Fibroblast of upper back skin (primary cell): ENCODE measurements at places on chromosomes 3 and 15.

- DNase-seq: no peak
Measured at GRCh38 chr3:45660567-45660901, 28.7 kb upstream of the SACM1L start.

DNA sequence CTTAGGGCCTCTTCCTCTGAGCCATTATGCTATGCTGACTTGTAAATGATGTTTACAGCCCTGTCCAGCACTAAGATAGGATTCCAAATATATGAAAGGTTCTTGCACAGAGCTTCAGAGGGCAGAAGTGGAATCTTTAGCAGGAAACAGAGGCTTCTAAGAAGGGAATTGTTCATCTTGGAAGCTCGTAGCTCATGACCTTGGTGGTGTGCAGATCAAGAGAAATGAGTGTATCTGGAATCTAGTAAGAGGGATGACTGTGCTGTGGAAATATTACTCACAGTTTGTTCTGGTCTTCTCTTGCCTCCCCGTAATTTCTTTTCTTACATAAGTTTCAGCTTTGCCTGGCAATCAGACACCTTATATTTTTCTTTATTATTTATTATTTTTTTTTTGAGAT is 175.8 kb downstream of the SPATA16 start:
- DNase-seq: peak; percentile 51

DNA sequence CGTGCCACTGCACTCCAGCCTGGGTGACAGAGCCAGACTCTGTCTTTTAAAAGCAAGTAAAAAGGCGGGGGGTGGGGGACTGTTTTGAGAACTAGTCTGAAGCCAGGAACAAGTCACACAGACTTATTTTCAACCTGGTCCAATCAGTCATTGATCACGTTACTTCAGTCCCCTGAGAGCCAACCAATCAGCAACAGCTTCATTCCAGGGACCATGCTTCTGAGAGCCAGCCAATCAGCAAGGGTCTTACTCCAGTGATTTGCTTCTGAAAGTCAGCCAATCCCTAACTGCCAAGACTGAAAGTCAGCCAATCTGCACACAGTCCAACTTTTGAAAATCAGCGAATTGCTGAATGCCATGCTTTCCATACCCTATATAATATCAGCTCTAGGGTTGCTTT is 48.6 kb upstream of the C15orf39 start:
- DNase-seq: peak; percentile 32

GRCh38 chr15:55770806-55771205 is 27.9 kb upstream of the PRTG start:
- peak; percentile 21 for DNase-seq

DNA sequence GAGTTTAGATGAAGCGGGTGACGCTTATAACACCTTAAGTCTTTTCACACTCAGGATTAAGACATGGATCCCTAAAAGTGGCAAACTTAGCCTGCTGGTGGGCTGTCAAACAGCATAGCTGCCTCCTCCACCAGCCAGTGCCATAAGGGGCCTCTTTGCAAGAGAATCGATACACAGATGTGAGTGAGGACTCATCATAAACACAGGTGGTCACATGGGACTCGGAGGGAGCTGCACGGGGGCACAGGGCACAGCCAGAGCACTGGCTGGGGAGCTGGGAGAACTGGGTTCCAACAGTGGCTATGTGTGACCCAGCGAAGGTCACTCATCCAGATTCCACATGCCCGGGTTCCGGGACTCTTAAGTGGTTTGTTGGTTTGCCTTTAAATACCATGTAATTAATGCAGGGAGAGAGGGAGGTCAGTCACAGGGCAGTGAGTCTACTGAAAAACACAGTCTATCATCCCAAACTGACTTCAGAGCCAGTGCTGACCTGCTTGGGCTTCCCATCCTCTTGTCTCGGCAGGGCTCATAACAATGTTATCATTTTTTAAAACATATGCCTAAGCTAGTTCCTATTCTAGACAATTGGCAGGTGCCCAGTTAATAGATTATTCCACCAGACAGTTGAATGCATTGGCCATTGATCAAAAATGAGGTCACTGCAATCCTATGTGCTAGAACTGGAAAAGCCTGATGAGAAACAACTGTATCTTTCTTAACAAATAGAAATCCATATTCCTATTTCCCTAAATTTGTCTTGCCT is 51.8 kb downstream of the SLC12A8 start:
- peak; percentile 89 for DNase-seq

- DNase-seq: no peak
Measured at GRCh38 chr15:99441871-99442251, 123.9 kb upstream of the MEF2A start.
